Activated naive CD4-positive, alpha-beta T cell treated with anti-CD3 and anti-CD28 coated beads, Interleukin-2, amount 50 U/mL, for 16 hours (primary cell): ENCODE measurements at places on chromosomes 5 and 9.

- no peak for DNase-seq
Observed at GRCh38 chr5:133494232-133494922, 118.0 kb downstream of the FSTL4 start.

DNA sequence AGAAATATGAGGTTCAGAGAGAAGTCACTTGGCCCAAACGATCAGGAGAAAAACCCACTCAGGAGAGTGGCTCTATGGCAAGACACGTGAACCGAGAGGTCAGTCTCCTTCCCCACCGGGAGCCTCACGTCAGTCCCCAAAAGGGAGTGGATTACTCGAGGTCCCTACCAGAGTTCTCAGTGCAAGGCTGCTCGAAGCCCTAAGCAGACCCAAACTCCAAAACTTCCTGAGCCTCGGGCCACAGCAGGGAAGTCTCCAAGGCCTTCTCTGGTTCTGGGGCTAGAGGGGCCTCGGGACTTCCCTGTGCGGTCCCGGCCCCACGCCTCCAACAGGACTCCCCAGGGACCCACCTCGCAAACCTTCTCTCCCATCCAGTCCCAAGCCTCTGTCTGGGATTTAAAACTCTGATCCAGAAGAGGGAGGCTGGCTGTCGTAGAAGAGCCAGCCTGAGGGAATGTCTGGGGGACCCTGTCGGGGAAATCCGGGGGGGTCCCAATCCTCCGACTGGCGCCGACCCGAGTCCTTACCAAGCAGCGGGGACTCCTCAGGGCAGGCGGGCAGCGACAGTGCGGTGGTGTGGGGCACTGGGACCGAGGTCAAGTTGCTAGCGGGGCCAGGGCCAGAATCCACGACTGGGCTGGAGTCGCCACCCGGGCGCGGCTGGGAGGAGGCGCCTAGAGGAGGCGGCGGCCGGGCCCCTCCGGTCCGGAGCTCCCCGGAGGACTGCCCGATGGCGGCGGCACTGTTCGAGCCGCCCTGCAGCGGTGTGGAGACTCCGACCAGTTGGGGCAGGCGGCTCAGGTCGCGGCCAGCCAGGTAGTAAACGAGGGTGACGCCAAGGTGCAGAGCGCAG is 679 bp downstream of the B4GALT1 start:
- peak; percentile 24 for DNase-seq

DNA sequence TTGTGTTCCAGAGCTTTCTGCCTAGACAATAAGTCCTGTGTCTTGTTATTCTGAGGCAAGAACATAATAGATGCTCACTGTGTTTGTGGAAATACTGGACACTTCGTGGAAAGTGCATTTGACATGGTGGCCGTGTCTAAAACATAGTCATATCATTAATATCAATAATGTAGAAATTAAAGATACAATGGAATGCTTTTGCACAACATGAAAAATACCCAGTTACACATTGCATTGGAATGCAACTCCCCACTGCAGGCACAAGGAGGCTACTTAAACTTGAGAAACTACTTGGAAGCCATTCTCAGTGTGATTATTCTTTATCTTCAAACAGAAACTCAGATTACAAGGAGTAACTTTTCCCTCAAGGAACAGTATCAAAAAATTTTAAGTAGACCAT is 145.3 kb upstream of the ZNF462 start:
- DNase-seq: no peak

DNA sequence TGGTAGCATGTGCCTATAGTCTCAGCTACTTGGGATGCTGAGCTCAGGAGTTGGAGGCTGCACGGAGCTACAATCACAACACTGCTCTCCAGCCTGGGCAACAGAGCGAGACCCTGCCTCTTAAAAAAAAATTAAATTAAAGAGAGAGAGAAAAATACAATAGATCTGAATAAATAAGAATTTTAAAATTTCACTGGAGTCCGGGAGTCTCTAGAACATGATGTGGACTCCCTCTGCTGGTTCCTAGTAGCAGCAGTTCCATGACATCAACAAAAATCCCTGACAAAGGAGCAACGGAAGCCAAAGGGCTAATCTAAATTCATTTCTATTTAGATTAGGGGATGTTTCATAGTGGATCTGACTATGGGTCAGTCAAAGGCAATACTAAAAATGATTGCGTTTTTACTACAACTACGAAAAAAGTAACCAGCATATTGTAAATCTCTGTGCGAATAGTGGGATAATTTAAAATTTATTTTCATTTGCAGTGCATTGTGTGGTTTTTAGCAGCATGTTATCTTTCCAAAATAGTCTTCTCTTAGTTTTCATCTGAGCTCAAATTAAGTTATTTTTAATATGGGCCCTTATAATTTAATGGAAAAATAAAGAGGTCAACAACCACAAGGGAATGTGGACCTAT is 6.7 kb downstream of the INIP start:
- no peak for DNase-seq

DNA sequence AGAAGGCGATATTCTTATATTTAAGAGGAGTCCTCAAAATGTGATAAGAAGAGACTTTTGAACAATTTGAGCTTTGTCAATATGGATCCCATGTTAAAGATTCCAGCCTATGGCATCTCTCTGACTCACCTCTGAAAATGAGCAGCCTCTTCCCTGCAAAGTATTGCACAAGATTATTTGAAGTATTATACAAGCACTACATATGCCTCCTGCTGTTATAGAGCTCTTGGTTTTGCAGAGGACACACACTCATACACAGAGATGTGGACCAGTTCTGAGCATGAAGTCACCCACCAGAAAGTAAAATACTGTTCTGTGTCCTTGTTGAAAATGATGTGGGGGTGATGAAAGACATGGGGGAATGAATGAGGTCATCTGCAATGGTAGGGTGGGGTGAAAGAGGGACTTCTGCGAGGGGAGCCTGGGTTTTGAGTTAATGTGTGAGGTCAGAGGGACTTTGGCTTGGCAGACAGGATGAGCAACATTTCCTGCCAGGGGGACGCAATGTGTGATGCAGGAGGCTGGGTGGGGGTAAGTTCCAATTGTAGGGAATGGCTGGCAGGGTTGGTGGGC is 25.8 kb downstream of the FBXL7 start:
- no peak for DNase-seq

DNA sequence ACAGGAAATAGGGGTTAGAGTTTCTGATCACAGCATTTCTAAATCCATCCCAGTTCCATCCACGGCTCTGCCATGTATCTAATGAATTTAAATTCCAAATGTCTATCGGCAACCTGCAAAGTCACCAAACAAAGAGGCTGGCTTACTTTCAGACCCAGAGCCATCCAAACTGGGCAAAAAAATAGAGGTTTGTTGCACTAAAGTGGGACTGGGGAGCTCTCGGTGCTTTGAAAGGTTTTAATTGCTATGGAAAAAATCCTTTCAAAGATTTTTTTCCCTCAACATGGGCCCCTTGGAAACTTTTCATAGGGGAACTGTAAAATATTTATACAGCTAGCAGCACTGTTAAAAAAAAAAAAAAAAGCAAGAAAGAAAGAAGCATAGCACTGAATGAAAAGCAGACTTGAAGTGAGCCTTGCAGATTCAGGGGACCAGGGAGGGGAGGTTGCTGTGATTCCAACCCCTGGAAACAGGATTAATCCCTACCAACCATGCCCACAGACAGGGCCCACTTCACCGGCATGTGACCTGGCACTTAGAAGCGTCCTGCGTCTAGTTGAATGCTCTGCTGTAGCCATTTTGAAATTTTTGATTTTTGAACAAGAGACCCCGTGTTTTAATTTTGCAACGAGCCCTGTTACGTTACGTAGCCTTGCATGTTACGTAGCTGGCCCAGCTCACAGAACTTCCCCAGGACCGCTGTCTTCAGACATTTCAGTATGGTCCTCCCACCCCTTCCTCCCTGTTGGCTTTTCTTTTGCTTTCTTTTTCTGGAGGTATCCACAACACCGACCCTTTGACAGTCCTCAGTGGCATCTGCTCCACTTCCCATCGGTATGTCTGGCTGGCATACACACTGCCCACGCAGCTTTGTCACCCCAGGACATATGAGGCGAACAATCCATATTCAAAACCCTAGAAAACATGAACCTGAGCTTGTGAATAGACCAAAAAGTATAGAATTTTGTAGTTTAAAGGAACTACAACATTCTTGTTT is 105.3 kb upstream of the NFIB start:
- no peak for DNase-seq

DNA sequence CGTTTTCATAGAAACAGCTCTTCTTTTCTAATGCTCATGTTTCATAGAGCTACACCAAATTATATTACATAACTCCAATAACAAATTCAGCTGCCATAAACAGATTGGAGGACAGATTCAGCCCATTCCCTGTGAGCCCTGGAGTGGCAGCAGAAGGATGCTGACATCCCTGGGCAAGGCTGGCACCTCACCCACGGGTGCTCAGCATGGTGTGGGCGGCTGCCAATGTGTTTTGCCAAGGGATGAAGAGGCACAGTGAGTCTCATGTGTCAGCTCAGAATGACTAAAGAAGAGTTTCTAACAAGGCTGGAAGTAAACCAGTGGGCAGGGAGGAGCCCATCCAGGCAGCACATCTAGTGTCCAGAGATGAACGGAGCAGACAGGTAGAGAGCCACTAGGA is 127.1 kb upstream of the ICE1 start:
- DNase-seq: no peak

- DNase-seq: no peak
Observed at GRCh38 chr9:3239240-3239639, 286.6 kb downstream of the RFX3 start.

DNA sequence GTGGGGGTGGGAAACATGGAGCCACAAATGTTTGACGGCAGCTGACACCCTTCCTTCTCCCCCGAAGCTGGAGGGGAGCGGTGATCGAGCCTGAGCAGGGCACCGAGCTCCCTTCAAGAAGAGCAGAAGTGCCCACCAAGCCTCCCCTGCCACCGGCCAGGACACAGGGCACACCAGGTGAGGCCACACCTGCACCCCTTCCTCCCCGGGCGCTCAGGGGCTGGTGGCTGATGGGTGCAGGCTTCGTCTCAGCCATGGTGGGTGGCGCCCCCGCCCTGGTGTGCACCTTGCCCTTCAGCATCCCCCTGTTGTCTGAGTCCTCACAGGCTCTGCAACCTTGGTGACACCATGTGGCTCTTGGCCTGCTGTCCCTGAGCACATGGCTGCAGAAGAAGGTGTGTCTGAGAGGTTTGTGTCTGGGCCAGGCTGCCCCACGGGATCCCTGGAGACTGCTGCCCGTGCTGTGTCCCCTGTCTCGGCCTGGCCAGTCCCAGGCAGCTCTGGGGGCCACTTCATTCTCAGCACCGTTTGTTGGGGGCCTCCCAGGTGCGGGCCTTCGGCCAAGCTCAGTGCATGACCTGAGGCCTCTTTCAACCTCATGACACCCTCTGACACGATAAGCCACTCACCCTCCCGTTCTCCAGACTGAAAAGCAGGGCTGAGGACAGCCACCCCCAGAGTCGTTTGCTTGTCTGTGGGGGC is 11.1 kb downstream of the MAN1B1 start:
- no peak for DNase-seq

DNA sequence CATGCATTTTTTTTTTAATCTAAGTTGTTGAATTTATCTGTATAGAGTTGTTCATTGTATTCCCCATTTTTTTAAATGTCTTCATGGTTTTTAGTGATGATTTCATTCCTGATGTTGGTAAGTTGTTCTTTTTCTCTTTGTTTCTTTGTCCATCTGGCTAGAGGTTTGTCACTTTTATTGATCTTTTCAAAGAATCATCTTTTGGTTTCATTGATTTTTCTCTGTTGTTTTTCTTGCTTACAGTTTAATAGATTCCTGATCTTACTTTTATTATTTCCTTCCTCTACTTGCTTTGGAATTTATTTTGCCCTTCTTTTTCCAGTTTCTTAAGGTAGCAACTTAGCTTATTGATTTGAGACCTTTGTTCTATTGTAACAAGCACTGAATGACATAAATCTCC is 114.2 kb downstream of the AOPEP start:
- DNase-seq: no peak

GRCh38 chr9:9945966-9946365 is 666.8 kb downstream of the PTPRD start:
- DNase-seq: no peak

DNA sequence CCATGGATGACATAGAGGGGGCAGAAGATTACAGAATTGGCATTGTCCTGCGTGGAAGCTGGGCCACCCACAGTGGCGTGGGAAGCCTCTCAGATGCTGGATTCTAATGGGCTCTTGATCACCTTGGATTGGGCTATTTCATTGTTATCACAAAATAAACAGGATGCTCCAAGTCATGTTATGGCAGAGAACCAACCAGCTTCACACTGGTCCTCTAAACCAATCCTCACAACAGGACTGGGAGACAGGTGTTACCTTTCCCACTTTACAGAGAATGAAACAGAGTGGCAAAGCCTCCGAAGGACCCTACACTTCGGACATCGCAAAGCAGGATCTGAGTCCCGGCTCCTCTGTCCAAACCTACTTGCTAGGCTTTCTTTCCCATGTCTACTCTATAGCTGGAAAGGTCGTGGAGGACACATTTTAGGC is 455 bp upstream of the SMIM3 start:
- no peak for DNase-seq

DNA sequence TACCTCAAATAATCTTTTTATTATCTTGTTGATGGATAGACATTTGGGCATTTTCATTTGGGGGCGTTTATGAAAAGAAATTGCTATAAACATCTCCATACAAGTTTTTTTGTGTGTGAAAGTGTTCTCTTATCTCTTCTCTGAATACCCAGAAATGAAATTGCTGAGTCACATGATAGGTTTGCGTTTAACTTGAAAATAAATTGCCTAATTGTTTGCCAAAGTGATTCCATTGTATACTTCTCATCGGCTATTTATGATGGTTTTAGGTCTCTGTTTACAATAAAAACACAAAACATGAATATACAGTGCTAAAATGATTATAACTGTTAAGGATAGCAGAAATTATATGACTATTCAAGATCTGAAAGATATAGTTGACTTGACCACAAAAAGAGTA is 361.7 kb downstream of the TAF11L14 start:
- no peak for DNase-seq

DNA sequence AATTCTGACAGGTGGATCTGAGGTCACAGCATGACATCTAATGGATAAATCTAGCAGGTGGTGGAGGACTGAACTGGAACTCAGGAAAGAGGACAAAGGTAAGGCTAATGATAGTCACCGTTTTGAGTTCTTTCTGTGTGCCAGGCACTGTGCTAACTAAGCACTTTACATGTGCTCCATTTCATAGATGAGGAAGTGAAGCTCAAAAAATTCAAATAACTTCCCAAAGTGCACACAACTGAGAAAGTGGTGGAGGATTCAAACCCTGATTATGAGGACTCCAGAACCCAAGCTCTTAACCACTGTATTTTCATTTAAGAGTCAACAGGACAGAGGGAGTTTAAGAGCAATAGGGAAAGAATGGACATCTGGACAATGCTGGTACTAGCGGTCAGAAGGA is 7.1 kb upstream of the DELE1 start:
- DNase-seq: no peak

GRCh38 chr9:76486151-76486550 is 27.2 kb downstream of the GCNT1 start:
- DNase-seq: no peak
